Stimulated activated CD8-positive, alpha-beta memory T cell treated with anti-CD3 and anti-CD28 coated beads, Interleukin-2, amount 100 ng/mL, for 1 hour (primary cell): ENCODE measurements at places on chromosomes 16 and 17.

DNA sequence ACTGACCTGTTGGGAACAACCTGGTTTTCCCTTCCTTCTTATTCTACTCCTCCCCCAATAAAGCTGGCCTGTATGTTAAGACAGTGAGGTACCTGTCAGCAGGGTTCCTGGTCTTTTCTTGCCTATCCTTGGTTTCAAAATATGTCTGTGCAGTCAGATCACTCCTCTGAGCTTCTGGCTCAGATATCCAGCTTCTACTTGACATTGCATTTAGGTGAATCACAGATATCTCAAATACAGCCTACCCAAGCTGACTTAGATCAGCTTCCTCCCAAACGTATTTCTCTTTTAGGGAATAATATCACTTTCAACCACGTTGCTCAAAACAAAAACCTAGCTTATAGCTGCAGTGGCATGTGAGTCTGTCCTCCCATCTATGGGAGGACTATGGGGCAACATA is 48.7 kb downstream of the TEX14 start:
- no peak for DNase-seq

DNA sequence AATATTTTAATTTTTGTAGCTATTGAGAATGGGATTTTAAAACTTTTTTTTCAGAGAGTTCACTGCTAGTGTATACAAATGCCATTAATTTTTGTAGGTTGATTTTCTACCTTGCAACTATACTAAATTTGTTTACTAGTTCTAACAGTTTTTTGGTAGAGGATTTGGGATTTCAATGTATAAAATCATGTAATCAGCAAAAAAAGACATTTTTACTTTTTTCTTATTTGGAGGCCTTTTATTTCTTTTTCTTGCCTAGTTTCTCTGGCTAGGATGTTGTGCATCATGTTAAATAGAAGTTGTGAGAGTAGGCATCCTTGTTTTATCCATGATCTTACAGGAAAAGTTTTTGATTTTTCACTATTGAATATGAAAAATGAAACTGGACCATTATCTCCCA is 602.9 kb upstream of the KIF2B start:
- no peak for DNase-seq

- DNase-seq = no peak
Measured at GRCh38 chr17:11880714-11881113, 116.6 kb downstream of the ZNF18 start.

DNA sequence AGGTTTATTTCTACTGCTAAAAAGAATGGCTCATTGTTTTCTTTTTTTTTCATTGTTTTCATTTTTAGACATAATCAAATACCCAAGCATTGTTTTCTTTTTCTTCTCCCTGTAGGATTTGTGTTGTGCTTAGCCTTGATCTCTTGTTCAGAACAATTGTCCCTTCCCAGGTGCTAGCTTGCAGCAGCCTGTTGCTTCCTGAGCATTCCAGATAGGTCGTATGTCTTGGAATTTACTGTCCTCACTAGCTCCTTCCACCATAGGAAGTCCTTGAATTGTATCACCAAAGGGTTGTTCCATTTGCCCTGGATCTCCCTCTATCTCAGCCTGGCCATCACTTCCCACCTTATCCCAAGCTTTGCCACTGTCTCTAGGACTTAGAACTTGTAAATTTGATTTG is 10.0 kb upstream of the VPS4A start:
- DNase-seq = no peak

- no peak for DNase-seq
Measured at GRCh38 chr16:27685807-27686206, 135.9 kb downstream of the KATNIP start.

- no peak for DNase-seq
Measured at GRCh38 chr16:56278196-56278855, 87.0 kb downstream of the GNAO1 start.

GRCh38 chr17:76953946-76954345 is 85.7 kb downstream of the MGAT5B start:
- no peak for DNase-seq

GRCh38 chr17:49734515-49735490 is 27.0 kb upstream of the SLC35B1 start:
- no peak for DNase-seq

GRCh38 chr17:30041551-30041950 is 75.1 kb upstream of the NSRP1 start:
- DNase-seq = no peak

DNA sequence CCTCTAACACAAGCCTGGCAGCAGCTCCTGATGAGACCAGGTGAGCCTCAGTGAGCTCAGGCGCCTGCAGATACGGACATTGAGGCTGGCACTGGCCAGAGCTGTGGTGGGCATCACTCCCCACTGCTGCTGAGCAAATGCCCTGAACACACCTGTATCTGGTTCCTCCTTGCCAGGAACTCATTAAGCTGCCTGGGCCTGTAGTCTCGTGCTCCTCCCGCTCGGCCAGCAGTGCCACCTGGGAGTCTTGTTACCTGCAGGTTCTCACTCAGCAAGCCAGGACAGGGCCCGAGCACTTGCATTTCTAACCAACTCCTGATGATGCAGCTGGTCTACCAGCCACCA is 13.3 kb downstream of the EIF4A3 start:
- no peak for DNase-seq

- DNase-seq = no peak
Measured at GRCh38 chr17:51699303-51699702, 439.0 kb downstream of the UTP18 start.

DNA sequence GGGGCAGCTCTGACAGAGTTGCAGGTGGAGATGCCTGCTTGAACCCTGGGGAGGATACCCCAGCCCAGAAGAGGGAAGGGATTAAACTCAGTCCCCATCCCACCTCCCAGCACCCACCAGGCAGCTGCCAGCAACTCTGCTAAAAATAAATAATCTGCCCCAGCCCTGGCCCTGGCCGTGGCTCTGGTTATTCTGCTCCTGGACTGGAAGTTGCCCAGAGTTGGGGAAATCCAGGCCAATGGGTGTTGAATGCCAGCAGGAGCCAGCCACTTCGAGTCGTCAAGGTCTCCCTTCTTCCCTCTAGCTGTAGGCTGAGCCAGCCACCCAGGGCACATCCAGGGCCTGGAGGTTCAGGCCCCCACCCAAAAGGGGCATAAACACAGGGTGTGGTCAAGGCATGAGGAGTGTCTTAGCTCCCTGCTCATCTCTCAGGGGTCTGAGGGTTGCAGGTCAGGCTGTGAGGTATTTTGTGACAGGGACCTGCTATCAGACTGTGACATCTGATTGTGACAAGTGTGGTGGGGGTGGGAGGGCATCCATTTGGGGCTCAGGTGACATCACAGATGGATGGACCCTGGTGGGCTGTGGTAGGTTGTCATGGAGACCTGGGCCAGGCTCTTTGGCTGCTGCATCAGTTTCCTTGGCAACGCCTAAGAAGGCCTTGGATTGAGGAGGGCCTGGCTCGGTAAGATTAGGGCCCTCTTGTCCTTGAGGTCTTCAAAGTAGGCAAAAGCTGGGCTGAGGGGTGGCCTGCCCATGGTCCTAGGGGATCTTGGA is 1.0 kb upstream of the RRAD start:
- DNase-seq = no peak

DNA sequence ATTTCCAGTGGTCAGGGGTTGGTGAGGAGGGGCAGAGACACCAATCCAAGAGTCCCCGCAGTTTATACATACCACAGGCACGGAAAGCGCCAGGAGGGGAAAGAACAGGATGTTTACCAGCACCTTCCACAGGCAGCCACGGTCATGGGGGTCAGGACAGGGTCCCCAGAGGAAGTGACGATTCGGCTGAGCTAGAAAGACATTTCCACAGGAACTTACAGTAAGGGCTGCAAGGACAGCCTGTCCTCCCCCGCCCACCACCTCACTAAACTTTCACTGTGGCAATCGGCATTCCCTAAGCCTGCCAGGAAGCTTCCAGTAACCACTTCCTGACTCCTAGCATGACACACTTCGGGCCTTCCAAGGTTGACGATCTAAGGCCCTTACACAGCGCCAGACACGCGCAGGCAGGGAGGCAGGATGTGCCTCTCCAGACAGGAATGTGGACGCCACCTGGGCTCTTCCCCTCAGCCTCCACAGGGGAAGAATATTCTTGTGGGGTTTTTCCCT is 1.2 kb upstream of the MT2A start:
- DNase-seq = no peak

GRCh38 chr16:7334801-7335560 is 2.3 kb downstream of the RBFOX1 start:
- DNase-seq = no peak

DNA sequence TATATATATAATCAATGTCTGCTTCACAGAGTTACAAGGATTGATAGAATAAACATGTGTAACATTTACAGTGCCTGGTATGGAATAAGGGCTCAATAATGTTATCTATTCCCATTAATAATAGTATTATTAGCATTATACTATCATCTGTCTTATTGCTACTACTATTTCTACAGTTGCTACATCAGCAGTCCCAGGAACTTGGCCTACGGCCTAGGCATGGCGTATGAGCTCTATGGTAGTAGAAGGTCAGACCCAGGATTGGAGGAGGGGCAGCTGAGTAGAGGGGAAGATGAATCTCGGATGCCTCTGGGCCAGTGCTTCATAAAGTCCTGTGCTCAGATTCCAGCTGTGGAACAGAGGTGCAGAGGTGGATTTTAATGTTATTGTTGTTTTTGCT is 146.3 kb upstream of the TBX2 start:
- DNase-seq = no peak

DNA sequence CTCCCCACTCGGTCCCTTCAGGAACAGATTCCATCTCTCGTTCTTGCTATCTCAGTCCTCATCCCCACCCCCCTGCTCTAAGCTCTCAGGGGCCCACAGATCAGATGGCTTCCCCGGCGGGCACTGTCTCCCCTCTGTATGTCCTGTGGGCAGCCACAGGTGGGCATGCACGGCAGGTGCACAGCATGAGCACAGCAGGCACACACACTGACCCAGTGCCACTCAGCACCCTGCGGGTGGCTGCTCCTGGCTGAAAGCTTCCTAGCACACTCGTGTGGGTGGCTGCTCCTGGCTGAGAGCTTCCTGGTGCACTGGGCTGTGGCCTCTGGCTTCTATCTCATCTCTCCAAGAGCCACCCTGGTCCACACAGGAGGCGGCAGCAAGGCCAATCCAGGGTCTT is 44.5 kb upstream of the SMIM36 start:
- DNase-seq = no peak

- DNase-seq = no peak
Measured at GRCh38 chr17:49546546-49547535, 28.8 kb upstream of the NXPH3 start.

GRCh38 chr16:54050459-54051210 is 236.0 kb downstream of the IRX3 start:
- DNase-seq = no peak

GRCh38 chr17:17792037-17792550 is 44.7 kb downstream of the SREBF1 start:
- DNase-seq = no peak

- no peak for DNase-seq
Measured at GRCh38 chr17:60901806-60902205, 224.2 kb downstream of the BCAS3 start.

DNA sequence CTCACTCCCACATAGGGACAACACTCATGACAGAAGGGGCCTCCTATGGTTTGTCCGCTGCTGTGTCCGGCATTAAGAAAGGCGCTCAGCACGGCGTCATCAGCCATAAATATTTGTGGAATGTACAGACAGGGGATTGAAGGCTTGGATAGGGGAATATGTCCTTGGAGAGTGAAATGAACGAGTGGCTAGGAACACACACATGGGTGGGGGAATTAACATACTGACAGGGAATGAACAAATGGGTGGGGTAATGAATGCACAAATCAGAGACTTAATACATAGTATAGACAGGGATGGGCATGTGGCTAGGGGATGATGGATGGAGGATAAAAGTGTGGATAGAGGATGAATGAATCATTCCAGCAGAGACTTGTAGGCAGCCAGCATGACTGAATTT is 154.0 kb upstream of the HSBP1 start:
- no peak for DNase-seq

DNA sequence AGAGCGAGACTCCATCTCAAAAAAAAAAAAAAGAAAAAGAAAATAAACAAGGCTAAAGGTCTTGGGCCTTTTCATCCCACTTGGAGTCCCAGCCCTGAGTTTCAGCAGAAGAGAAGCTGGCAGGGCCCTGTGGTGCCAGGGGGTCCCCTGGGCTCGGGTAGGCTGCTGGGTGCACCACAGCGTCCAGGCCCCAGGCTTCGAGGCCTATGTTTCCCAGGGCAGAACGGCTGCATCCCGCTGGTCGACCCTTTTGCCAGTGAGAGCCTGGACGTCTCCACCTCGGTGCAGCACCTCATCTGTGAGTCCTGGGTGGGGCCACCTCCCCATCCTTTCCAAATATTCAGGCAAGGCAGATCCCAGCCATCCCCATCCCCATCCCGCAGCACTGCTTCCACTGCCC is 2.2 kb downstream of the TMEM235 start:
- DNase-seq = no peak

- DNase-seq = no peak
Measured at GRCh38 chr16:54431041-54431996, 144.7 kb upstream of the IRX3 start.

- no peak for DNase-seq
Measured at GRCh38 chr17:81400154-81400977, 5.1 kb downstream of the BAHCC1 start.

DNA sequence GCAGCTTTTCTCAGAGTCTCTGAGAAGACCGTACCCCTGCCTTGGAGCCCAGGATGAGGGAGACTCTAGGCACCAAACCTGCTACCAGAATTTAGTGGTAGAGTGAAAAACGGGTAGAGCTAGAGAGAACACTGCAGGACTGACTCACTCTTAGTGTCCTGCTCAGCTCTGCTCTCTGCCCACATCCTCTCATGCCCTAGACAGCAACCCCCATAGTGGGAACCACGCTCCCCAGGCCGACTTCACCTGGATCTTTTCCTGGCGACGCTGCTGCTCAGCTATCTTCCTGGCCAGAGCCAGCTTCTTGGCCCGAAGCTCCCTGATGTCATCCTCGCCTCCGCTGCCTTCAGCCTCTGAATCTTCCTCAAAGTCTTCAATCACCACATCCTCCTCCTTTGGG is 26.7 kb downstream of the HIC1 start:
- DNase-seq = no peak

GRCh38 chr17:59719526-59719925 is 12.1 kb downstream of the VMP1 start:
- no peak for DNase-seq

- DNase-seq = peak; percentile 78
Measured at GRCh38 chr16:86563469-86564345, 2.9 kb upstream of the FOXC2 start.

DNA sequence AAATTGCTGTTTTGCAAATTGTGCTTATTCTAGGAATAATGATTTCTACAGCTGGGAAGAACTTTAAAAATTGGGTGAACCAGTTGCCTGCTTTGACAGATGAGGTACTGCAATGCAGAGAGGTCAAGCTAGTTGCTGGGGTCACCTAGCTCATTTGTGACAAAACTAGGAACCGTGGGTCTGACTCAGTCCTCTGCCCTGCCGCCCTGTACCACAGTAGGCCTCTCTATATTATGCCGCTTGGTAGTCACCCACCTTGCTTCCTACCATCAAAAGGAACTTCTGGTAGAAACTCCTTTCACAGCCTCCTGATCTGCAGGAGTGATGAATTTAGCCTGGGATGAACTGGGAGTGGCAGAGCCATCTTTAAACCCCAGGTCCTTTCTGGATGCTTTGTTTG is 105.7 kb downstream of the PITPNC1 start:
- DNase-seq = no peak

GRCh38 chr17:31704483-31704882 is 154.6 kb downstream of the COPRS start:
- DNase-seq = no peak

- DNase-seq = no peak
Measured at GRCh38 chr16:12613131-12613991, 190.3 kb downstream of the CPPED1 start.

- no peak for DNase-seq
Measured at GRCh38 chr17:73870473-73870872, 226.2 kb upstream of the SDK2 start.
